ENCODE measurements at places on chromosomes 16 and 17. TPM values are rescaled to one million over a fixed set of nuclear protein-coding genes. Genes with fewer than 3 reads are reported as not detected.
A peak's percentile ranks its signal among the peaks of the same experiment; 100 is the strongest.

The OTOP3 gene
- not detected for total RNA-seq

The DNAAF8 gene
- total RNA-seq = not detected

The CHAD gene
- not detected for total RNA-seq

The PRSS22 gene
- total RNA-seq = not detected

GRCh38 chr16:86964796-86965241 is 352.4 kb downstream of the C16orf95 start:
- DNase-seq = no peak

DNA sequence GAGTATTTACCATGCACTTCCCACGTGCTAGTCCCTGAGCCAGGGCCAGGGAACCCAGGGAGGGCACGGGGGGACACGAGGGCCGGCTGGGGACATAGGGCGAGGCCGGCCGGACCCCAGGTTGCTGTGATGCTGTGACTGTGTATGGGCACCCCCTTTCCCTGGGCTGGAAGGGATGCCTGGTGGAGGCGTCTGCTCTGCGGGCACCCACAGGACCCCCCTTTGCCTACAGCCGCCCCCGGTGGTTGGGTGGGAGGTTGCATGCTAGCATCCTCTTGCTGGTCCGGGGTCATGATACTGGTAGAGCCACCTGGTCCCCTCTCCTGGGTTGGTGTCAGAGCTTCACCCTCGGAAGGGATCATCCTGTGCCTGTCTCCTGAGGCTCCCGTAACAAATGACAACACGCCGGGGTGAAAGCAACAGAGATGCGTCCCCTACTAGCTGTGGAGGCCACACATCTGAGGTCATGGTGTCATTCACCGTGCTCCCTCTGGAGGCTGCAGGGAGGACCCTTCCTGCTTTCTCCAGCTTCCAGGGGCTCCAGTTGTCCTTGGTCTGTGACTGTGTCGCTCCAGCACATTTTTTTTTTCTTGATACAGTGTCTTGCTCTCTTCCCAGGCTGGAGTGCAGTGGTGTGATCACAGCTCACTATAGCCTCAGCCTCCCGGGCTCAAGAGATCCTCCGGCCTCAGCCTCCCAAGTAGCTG is 3.1 kb upstream of the CIAO3 start:
- no peak for DNase-seq

GRCh38 chr17:44831371-44831770 is 1.3 kb upstream of the GJC1 start:
- DNase-seq = no peak

DNA sequence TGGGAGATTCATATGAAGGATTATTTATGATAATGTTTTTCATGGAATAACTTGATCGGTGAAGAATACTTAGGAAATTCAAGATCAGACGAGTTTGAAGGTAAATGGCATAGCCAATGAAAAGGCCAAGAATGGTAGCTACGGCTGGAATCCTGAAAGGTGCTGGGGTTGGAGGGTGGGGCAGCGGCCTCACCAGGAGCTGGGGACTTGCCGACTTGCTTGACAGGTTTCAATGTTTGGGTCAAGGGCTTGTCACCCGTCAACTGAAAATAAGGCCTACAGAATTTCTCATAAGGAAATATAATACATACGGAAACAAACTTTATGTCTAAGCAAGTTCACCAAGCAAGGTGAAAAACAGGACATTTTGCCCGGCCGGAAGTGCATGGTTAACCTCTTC is 9.9 kb downstream of the CRYM start:
- DNase-seq = no peak

GRCh38 chr16:55436587-55436986 is 42.4 kb upstream of the MMP2 start:
- no peak for DNase-seq

GRCh38 chr16:12798846-12799245 is 4.8 kb downstream of the CPPED1 start:
- DNase-seq = peak; percentile 34

DNA sequence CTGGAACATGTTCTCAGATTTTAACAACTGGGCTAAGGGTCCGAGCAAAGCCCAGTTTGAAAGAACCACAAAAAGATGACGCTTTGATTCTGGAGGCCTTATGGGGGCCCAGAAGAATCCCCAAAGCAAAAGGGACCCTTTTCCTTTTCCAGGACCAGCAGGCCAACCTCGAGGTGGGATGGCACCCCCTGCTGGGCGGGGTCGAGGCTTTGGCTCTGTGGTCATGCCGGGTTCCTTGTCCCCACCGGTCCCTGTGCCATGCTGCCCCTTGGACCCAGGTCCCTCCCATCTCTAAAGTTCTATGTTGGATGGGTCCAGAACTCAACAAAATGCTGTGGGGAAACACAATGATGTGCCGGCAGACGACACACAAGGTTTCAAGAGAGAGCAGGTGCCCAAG is 30.9 kb downstream of the TMEM204 start:
- DNase-seq = no peak

GRCh38 chr16:85751698-85752501 is 1.0 kb upstream of the C16orf74 start:
- no peak for DNase-seq

DNA sequence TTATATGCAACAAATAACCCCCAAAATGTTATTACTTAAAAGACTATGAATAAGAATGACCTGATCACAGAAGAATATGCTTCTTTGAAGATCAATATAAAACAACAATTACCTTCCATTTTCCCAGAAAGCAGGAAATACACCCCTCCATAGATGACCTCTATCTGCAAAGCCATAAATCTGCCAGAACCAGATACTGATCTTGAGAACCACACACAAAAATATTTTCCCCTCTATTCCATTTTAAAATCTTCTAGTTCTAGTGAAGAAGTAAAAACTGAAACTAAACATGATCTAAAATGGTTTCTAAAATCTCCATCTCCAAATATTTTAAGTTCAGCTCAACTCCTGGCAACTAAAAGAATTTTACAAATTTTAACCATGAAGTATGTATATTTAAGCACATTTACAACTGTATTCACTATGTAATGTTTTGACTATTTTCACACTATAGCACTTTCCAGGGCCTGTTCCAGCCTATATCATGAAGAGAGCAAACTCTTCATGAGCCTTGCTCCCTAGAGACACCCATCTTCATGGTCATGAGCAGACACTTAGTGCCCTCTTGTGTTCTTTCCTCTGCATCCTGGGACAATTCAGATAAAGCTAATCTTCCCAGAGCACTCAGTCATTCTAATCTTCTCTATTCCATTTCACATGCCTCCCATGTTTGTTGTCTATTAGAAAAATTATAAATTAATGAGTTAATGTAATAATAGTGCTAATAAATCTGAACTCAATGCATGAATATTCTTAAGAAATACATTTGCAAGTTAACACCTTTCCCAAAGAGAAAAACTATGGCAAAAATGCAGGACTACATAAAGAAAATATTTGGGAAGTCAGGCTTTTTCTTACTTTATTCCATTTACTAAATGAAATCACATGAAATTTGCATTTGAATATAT is 87.0 kb downstream of the HELZ start:
- peak; percentile 40 for DNase-seq

DNA sequence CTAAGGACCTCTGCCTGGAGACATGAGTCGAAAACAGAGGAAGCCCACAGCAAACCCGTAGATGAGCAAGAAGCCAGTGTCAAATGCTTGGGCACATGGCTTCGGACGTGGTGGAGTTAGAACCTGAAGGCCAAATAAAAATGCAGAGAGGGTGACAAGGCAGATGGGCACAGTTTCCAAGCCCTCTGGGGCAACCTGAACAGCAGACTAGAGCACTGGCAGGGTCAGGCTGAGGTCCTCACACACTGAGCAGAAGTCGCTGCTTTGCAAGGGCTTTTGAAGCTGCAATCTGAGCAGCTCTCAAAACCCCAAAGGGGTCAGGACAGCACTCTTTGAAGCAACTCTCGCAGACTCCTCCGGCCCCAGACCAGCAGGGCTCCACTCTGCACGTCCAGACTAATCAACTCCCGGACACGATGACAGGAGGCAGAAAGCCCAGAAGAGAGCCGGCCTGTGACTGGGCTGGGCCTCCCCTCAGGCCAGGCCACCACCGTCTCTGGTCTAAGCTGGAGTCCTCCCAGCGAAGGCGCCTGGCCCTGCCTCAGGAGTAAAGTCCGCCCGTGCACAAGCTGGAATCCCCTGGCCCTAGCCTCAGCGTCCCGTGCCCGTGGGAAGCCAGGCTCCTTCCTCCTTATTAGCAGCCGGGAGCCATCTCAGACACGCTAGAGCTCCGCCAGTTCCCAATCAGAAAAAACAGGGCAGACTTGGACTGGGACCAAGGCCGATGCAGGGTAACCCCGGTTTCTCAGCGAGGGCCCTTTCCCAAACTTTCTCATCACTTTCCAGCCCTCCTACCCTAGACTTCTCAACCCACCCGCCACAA is 924 bp downstream of the SMARCD2 start:
- DNase-seq = peak; percentile 78

GRCh38 chr16:48523415-48524204 is 86.4 kb downstream of the N4BP1 start:
- DNase-seq = no peak

DNA sequence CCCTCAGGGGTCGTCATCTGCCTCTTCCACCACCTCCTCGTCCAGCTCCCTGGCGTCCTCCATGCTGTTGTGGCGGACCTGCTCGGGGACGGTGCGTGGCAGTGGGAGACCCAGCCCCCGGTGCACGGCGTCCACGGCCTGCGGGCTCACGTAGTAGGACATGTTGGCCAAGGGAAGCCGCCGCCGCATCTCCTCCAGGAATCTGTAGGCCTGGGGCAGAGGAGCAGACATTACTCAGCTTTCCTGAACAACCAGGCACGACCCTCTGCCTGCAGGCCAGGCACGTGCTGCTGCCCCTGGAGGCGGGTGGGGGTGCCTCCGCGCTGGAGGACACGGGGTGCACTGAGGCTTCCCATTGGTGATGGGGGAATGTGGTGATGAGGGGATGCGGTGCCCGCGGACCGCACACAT is 17.8 kb downstream of the TELO2 start:
- DNase-seq = no peak

DNA sequence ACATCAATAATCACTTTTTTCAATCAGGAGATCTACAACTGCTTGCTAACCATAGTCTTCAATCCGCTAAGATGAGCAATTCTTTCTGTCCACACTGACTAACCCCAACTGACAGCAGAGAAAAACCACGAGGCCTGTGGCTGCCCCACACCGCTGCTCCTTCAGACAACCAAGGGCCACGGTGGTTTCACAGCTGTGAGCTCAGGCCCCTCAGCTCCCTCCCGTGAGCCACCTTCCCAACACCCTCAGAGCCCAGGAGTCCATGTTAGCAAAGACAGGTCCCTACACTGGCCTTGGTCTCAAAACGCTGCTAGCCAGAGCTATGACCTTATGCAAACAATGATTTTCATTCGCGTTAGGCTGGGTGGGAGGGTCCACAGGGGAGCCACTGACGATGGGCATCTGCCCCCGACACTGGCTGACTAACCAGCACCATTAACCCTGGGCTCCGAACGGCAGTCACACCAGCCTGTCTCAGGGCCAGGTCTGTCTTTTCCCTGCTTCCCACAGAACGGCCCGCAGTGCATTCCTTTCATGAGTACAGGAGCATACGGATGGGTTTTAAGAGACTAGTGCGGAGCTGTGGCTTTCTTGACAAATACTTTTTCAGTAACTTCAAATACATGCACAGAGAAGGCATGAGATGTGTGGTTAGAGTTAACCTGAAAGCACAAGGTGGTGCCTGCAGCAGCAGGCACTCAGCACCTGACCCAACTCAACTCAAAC is 67.3 kb downstream of the ANKRD11 start:
- no peak for DNase-seq
